ENCODE measurements at places on chromosomes 3 and 15.

DNA sequence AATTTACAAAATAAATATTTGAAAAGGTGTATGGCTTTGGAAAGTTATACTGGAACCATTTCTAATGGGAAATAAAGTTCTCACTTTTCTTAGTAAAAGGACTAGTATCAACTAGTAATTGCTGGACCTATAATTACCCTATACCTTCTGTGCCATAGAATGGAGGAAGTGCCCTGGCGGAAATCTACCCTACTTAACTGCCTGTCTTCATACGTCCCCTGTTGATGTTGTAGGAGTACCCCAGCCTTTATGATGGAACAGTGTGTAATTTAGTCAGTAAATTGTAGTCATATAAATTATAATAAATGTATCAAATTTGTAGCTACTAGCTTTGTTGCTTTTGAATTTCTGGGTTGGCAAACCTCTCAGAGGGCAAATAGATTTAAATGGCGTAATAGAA, 149.9 kb downstream of the LPP start:
- no peak for DNase-seq

GRCh38 chr3:157394411-157394810, 42.2 kb upstream of the PTX3 start:
- no peak for DNase-seq

- no peak for DNase-seq
Measured at GRCh38 chr3:161977850-161978249, 481.2 kb downstream of the OTOL1 start.

- no peak for DNase-seq
Measured at GRCh38 chr3:38555926-38556325, 59.8 kb downstream of the EXOG start.

- DNase-seq, result no peak
Measured at GRCh38 chr3:9749296-9749644, 482 bp upstream of the OGG1 start.

DNA sequence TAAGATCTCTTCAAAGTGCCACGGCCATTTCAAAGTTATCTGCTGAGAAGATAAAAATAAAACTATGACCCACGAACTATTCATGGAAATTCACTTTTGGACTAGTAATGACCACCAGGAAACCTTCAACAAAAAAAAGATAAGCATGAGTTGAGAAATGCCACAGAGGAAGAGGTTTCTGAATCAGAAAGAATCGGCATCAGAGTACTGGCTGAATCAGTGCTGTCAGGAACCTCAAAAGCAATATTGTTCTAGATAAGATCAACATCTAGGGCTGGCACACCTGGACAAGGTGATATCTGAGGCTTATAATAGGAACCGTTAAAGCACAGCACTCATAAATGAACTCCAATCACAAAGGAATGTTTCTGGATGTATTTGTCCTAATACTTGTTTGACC, 72.7 kb downstream of the PEAK1 start:
- DNase-seq, result no peak

- DNase-seq, result no peak
Measured at GRCh38 chr3:1527786-1528185, 435.0 kb downstream of the CNTN6 start.
